ENCODE measurements at places on chromosomes 7 and 10. TPM values are rescaled to one million over a fixed set of nuclear protein-coding genes. Genes with fewer than 3 reads are reported as not detected.

- DNase-seq = peak; percentile 23
These were observed 90.7 kb upstream of the TMEM168 start for GRCh38 chr7:112880818-112881418.

DNA sequence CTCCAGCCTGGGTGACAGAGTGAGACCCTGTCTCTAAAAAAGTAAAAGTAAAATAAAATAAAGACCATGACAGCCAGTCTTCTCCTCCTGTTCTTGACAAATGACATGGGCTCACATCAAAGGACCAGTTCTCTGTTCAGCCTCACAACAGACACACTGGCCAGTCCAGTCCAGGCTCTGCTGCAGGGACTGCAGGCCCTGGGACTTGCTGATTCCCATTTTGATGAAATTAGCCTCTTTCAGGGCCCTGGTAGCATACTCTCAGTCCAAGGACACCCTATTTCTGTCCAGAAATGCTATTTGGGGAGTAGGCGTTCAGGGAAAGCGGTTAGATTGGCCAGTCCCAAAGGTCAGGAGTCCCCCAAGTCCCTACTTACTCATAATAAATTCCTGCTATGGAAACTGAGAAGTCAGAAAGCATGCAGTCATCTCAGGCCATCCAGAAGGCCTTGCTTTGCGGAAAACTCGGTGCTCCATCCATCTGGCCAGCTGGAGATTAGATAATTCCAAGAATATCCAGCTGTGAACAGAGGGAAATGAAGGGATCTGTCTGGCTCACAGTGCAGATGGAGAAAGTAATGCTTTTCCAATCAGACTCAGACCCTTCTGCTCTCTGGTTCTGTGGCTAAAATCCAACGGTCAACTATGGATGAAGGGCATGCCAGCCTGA lies 74.4 kb downstream of the RAB11FIP2 start:
- DNase-seq = peak; percentile 88

DNA sequence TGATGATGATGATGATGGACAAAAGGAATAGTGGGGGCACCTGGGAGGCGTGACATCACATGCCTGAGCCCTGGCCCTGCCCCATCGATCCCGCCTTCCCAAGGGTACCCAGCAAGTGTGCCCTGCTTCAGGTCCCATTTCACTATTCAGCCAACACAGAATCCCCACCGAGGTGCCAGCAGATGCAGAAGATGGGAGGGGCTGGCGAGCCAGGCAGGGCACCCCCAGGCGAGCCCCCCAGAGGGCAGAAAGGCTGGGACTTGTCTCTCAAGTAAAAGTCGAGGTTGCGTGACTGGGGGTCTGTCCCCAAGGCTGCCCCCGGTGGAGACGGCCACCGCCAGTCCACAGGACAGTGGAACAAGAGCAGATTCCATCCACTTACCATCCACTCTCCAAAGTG lies 57.5 kb downstream of the INSIG1 start:
- DNase-seq = no peak

GRCh38 chr10:36157486-36157885 lies 515.4 kb upstream of the FZD8 start:
- DNase-seq = no peak

DNA sequence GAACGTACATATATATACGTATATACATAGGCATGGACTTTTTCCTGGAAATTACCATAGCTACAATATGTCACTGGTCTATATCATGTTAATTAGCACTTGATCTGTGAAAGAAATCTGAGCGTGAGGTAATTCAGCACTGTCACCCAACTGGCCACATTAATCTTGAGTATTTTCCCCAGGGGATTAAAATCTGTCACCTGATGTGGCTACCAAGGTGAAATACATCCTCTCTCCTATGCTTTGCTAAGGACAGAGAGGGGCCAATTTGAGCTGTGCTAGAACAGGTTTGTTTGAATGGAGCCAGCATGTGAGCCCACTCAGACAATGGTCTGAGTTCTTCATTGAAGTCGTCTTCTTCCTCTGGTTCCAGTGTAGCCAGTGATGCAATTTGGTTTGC lies 33.3 kb downstream of the CYCS start:
- DNase-seq = no peak

DNA sequence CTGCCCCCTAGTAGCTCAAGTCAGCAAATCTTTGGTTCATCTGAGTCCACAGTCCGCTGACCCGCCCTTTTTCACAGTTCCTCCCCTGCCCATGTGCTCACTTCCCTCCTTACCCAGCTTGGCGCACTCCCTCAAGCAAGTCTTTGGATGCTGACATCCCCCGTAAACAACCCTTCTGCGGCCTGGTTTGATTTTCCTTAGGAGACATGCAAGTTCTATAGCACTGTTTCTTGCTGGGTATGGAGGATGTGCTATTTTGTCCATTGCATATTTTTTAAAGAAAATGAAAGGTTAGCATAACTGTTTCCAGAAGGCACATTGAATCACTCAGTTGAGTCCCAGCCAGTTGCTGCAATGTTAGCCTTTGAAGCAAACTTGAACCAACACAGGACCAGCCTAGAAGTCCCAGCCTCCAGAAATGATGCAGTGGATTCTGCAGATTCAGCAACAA lies 38.2 kb downstream of the HTRA1 start:
- no peak for DNase-seq

DNA sequence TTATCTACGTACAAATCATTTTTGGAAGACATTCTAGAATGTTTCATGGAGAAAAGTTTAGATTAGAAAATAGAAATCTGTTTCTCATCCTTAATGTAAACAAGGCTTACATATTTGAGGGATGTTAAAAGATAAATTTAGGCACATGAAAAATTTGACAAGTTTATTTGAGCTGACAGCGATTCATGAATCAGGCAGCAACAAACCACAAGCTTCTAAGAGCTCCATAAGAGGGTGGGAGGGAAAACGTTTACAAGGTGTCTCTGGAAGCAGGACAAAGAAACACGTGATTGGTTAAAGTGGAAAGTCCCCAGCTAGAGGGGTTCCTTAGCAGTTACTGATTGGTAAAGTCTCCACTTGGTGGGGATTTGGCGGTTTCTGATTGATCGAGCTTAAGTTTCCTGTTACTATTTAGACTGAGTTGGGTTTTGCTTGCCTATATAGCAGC lies 228.9 kb upstream of the PITRM1 start:
- no peak for DNase-seq

DNA sequence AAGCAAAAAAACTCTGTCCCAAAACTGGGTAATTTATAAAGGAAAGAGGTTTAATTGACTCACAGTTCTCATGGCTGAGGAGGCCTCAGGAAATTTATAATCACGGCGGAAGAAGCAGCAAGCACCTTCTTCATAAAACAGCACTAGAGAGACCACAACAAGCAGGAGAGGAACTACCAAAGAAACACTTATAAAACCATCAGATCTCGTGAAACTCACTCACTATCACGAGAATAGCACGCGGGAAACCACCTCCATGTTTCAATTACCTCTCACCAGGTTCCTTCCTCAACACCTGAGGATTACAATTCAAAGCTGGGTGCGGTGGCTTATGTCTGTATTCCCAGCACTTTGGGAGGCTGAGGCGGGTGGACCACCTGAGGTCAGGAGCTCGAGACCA lies 48.5 kb downstream of the PDIA4 start:
- DNase-seq = no peak

DNA sequence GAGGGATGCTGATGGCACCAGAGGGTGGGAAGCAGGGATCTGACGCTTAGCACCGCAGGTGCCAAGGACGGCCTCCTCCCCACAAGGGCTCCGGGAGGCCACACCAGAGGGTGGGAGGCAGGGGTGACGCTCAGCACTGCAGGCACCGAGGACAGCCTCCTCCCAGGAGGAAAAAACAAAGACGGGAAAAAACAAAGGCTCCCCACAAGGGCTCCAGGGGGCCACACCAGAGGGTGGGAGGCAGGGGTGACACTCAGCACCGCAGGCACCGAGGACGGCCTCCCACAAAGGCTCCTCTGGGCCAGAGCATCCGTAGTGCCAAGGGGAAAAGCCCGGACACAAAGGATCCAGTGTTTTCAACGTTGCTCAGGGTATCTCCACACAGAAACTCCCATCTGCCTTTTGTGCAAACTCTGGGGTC lies 25.6 kb downstream of the DIP2C start:
- DNase-seq = no peak

DNA sequence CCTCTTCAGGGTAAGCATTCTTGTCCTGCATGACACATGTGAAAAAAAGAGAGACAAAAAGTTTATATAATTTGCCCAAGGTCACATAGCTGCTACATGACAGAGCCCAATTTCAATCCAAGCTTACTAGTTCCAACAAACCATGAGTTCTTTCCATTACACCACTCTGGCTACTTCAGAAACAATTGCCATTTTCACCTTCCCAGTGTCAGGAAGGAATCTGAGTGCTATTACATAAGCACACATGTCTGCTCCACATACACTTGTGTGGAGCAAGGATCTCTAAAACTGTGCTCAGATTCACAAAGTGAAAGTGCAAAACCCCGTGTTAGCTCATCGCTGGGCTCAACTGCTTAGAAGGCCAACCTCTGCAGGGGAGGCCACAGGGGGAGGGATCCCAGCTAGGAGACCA lies 356.2 kb upstream of the NFE2L3 start:
- DNase-seq = no peak

SUN3 gene
- not detected for polyA plus RNA-seq

CFAP70 gene
- 1.9 TPM for polyA plus RNA-seq
